ENCODE measurements at places on chromosomes 11 and 22.

- DNase-seq, result no peak
Measured at GRCh38 chr22:34333285-34333684, 413.0 kb upstream of the LARGE1 start.

GRCh38 chr11:13030857-13031256 lies 21.7 kb downstream of the RASSF10 start:
- DNase-seq, result no peak

GRCh38 chr22:27883656-27884350 lies 35.3 kb downstream of the PITPNB start:
- no peak for DNase-seq

GRCh38 chr11:75441804-75442132 lies 8.8 kb upstream of the KLHL35 start:
- no peak for DNase-seq

DNA sequence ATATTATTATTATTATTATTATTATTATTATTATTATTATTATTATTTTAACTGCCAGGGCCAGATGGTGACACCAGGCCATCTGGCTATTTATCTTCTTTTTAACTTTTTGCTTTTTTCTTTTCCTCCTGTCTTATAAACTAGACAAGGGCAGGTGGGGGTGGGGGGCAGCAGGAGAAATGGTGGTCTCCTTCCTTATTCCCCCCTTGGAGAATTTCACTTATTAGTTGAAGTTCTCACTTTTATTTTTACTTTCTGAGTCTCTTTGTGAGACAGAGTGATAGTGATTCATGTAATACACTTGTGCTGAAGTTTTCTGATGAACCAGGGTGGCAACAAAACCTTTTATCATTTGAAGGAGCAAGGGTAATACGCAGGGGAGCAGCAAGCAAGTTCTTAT lies 96.3 kb upstream of the ALKBH3 start:
- no peak for DNase-seq

DNA sequence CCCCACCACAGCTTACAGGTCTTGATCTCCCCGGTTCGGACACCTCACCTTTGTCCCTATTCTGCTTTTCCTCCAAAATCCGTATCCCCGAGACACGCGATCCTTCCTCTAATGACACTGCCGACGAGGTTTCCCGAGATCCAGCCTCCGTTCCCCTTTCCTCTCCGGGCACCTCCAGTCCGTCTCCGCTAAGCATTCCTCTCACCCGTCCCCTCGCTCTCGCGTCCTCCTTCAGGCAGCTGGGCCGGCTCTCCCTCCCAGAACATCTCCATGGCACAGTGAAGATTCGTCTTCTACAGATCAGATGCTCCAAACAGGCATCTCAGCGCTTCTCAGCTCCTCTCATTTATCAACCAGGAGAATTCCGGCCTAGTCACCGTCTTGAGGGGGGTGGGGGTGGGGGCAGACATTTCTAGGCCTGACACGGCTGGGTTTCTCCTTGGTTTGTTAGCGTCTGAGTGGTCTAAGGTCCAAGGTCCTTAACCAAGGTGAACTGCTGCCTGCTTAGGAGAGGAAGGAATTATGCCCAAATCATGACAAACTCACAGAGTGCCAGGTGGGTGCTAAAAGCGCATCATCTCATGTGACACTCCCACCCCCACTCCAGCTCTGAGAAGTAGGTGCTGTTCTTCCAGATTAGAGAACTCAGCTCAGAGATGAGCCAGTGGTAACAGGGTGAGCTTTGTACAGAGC lies at the start of gene SPTBN2:
SPTBN2 (minus strand) TSS at position 524 of the 693 bp plus-strand sequence. CDS start 7,976 bp downstream, outside the sequence.
- DNase-seq, result no peak

- DNase-seq, result no peak
Measured at GRCh38 chr22:46776876-46777608, 14.6 kb downstream of the TBC1D22A start.

DNA sequence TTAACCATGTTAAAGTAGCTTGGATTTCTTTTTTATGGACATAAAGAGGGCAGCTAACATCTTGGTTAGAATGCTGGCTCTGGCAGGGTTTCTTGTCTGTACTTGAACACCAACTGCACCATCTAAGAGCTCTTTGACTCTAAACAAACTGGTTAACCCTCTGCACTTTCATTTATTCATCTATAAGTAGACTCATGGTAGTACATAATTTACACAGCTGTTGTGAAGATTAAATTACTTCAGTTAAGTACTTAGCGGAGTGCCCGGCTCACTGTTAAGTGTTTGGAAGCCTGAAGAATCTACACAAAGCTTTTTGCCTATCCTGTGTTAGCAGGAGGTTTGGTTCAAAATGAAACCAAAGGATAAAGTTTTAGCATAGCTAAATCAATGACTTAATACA lies 846.2 kb upstream of the API5 start:
- no peak for DNase-seq

GRCh38 chr22:42714768-42715390 lies 5.8 kb downstream of the A4GALT start:
- peak; percentile 42 for DNase-seq

GRCh38 chr11:30017445-30017895 lies 640 bp upstream of the KCNA4 start:
- DNase-seq, result no peak

GRCh38 chr11:115256397-115257197 lies 247.6 kb downstream of the CADM1 start:
- no peak for DNase-seq

- no peak for DNase-seq
Measured at GRCh38 chr22:50308597-50308935, 1.1 kb upstream of the PLXNB2 start.

DNA sequence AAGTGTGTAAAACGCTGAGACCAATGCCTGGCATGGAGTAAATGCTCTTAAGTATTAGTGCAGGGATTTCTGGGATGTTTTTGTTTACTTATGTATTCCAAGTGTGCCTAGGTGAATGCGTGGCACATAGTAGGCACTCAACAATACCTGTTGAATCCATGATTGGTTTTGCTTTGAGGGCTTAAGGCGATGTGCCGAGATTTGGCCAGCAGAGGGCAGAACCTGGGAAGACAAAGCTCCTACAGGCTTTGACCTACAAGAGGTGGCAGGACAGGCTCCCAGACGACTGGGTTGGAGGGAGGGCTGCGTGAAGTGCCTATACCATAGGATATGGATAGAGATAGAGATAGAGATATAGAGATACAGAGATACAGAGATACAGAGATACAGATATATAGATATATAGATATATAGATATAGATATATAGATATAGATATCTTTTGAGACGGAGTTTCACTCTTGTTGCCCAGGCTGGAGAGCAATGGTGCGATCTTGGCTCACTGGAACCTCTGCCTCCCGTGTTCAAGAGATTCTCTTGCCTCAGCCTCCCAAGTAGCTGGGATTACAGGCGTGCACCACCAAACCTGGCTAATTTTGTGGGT lies 13.9 kb downstream of the KCNE3 start:
- DNase-seq, result peak; percentile 60

DNA sequence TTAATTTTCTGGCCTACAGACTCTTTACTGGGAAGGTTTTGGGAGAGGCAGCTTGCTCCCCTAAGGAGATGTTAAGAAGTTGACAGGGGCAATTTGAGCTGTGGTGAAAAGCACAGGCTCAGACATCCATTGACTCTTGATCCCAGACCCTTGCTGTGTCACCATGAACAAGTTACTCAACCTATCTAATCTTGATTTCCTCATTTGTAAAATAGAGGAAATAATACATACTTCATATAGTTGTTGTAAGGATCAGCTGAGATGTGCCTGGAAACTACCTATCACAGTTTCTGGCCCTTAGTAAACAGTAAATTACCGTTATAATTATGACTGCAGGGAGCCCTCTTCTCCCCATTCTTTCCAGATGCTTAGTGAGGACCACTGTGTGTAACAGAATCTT lies 16.6 kb upstream of the SCGB1D4 start:
- DNase-seq, result no peak

- no peak for DNase-seq
Measured at GRCh38 chr11:22730319-22730718, 63.9 kb downstream of the GAS2 start.

DNA sequence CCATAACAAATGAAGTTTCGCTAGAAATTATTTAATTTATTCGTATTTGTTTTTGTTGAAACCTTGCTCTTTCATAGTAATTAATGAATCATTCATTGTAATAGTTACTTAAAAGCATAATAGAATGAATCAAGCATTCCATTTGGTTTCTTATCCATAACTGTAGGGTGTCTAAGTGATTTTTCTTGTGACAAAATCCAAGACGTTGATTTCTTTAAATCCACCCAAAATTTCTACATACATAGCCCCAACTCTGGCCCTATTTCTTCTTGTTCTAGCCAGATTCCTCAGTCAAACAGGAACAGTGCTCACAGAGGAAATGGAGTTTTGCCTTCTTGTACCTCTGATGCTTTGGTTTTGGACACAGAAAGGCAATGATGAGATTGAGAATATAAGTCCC lies 25.5 kb downstream of the UBASH3B start:
- DNase-seq, result no peak

DNA sequence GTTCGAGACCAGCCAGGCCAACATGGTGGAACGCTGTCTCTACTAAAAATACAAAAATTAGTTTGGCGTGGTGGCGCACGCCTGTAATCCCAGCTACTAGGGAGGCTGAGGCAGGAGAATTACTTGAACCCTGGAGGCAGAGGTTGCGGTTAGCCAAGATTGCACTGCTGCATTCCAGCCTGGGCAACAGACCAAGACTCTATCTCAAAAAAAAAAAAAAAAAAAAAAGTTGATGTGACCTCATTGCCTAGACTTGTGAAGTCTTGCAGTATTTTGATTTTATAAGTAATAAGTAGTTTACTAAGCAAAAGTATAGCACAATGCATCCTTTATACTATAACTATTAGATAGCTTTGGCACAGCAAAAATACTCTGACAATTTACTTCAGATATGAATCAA lies 9.9 kb upstream of the CUL5 start:
- DNase-seq, result no peak

- no peak for DNase-seq
Measured at GRCh38 chr11:110935018-110935640, 222.9 kb upstream of the ARHGAP20 start.

GRCh38 chr11:113496026-113496651 lies 20.9 kb upstream of the DRD2 start:
- DNase-seq, result no peak

DNA sequence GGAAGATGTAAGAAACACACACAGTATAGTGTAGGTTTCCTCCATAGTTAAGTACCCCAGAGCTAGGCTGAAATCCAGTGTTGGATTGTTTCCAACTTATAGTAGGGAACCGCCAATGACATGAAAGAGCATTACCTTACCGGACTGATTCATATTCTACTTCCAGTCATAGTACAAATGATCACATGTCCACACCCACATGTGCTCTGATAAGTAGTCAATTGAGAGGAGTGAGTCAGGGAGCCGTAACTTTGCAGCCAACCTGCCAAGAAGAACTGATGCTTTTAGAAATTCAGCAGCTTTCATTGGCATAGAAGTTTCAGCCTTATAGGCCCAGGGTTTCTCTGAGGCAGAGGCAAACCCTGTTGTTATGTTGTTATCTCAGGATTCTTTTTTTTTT lies 240.6 kb downstream of the ETS1 start:
- peak; percentile 50 for DNase-seq

GRCh38 chr11:37506531-37506930 lies 908.5 kb upstream of the RAG2 start:
- DNase-seq, result no peak

DNA sequence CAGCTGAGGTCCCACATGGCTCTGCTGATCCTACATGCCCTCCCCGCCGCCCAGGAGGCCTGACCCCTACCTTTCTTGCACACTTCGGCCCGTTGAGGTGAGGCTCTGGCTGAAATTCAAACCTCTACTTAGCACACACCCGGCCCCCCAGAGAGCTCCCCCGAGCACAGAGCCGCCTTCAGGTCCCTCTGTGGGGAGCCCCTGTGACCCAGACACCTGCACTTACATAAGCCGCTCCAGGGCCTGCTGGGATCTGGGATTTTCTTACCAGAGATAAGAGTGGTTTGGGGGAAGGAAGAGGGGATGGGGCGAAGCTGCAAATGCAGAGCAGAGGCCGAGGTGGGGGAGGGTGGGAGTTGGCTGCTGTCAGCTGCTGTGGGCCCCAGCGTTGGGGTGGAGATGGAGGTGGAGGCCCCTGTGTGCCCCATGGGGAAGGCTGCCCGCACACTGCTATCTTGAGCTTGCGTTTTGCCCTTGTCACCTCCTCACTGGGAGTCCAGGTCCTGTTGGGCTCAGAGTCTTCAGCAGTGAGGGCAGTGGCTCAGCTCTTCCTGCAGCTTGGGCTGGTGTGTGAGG lies 30.6 kb downstream of the CAPN1 start:
- no peak for DNase-seq

- no peak for DNase-seq
Measured at GRCh38 chr11:116535120-116535519, 237.7 kb downstream of the BUD13 start.

GRCh38 chr11:100543386-100543785 lies 143.7 kb upstream of the ARHGAP42 start:
- no peak for DNase-seq

DNA sequence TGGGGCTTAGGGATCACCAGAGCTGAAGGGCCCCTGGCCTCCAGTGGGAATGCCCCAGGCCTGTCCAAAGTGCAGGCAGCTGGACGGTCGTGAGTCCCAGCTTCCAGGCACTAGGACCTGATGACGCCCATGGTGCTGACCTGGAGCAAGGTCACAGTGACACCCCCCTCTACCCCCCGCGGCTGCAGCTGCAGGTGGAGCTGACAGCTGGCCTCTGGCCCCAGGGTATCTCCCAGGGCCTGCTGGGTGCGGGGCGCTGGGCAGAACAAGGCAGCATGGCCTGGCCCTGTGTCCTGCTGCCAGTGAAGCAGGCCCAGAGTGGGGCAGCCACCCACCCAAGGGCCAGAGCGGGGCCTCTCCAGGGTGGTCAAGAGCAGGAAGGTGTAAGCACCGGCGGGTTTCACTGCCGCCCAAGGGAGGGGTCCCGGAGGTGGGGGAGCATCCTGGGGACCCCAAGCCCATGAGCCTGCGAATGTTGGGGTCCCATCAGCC lies 553 bp upstream of the TCIRG1 start:
- no peak for DNase-seq

DNA sequence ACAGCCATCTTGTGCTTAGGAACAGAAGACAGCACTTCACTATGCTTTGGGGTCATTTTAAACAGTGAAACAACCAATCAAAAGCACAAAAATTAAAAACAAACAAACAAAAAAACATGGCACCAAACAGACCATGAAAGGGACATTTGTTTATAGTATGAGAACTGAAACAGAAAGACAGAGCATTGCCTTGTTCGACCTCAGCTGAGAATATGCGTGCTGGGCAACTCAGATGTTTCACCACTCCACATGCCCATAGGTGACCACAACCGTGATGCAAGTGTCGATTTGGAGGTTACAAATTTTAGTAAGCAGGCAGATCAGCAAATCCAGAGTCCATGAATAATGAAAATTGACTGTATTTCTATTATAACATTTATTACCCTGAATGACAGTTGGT lies 30.0 kb downstream of the NNMT start:
- no peak for DNase-seq

All from brain microvascular endothelial cell (primary cell).